ENCODE measurements at places on chromosomes 7 and 10.

DNA sequence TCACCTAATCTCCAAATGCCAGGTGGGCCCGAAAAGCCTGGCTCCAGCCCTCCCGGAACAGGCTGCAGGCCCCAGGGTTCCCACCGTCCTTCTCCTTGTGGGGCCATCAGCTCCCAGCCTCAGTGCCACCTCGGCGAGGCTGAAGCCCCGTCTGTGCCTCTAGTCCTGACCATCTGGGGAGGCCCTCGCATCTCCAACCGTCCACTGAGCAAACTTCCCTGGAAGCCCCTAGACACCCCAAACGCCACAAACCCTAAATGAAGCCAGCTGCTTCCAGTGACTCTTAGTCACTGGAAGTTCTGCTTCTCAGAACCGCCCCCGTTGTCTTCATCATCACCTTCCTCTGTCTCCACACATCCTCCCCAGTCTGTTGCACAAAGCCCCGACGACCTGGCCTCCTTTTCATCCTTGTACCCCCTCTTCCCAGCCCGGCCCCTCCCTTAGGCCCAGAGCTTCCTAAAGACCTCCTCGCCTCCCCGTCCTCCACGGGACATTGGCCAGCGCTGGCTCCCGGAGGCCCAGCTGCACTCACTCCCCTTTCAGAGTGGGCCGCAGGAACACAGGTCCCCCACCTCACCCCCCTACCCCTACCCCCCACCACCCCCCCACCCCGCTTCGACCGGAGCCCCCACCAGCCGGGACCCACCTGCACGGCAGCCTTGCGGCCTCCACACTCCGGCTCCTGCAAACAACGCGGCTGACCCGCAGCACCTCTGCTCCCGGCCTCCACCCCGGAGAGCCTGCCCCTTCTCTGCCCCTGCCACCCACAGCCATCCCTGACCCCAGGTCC, 1.1 kb upstream of the DIP2C start:
- no peak for ATAC-seq

GRCh38 chr10:131858583-131859340, 42.0 kb upstream of the PPP2R2D start:
- no peak for ATAC-seq

DNA sequence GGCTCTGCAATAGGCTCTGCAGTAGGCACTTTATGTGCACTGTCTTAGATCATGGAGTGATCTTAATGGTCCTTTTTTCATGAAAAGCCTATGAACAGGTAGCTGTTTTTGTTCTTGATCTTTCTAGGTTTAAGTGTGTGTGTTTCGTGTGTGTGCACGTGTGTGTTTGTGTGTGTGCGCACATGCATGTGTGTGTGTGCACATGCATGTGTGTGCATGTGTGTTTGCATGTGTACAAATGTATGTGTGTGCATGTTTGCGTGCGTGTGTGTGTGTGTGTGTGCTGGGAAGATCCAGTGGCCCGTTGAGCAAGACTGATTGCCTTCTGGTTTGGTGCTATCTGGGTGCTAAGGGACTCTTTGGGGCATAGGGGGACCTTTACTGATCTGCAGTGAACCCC, 334.8 kb downstream of the GLRX3 start:
- no peak for ATAC-seq

GRCh38 chr10:63478564-63478963, 12.8 kb upstream of the JMJD1C start:
- no peak for ATAC-seq

DNA sequence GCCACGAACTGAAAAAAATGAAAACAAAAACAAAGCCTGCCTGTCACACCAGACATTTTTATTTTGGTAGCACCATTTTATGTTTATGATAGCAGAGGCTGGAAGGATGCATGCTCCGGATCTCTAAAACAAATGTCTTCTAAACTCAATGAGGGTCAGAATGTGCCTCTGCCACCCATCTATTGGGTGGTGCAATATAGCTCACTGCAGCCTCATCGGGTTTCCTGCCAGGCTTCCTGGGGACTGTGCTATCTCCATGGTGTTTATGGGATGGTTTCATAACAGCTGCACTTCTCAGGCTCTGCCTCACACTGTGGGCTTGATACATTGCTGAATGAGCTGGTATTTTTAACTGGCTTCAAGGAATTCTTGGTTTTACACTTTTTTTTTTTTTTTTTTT, 94.4 kb downstream of the ITIH5 start:
- peak; percentile 51 for ATAC-seq

- ATAC-seq = peak; percentile 62
Measured at GRCh38 chr10:97596101-97597082, 6.9 kb downstream of the C10orf62 start.

- ATAC-seq = no peak
Measured at GRCh38 chr10:103044942-103045489, 126.9 kb downstream of the CNNM2 start.

DNA sequence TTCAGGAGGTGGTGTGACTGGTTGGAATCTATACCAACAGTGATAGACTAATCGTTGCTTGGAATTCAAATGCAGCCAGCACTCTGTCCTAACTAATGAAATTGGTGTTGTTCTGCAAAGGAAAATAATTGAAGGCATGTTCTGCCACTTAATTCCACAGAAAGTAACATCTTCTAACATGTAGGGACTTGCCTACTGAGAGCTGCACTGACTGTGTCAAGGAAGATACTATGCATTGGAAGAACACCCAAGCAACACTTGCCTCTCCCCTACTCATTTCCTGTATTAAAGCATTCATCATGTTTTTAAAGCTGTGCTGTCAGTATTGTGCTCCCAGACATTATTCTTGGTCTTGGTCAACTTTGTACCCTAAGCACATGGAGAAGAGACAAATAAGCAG, 2.7 kb upstream of the CYP3A7 start:
- ATAC-seq = peak; percentile 88

DNA sequence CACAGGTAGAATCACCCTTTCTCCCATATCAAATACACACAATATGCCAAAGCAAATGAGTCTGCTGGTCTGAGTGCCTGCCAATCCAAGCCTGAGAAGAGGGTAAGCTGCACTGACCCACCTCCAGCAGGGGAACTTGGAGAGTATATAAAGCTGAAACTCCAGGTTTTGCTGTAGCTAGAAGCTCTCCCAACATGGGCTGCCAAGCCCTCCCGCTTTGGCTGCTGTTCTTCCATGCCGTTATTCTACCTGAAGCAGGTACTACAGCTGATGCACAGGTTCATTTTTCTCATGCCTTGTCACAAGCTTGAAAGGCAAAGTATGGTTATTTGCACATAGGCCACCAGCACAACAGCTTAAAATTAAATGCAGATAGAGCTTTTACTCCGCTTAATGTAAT, 21.5 kb upstream of the C10orf120 start:
- no peak for ATAC-seq

- ATAC-seq = no peak
Measured at GRCh38 chr7:3895341-3896116, 594.5 kb downstream of the SDK1 start.

- peak; percentile 53 for ATAC-seq
Measured at GRCh38 chr7:29126804-29127203, 19.5 kb downstream of the CPVL start.

GRCh38 chr7:139023076-139023475, 12.8 kb downstream of the ZC3HAV1L start:
- ATAC-seq = no peak

- no peak for ATAC-seq
Measured at GRCh38 chr10:25852364-25852941, 81.6 kb upstream of the MYO3A start.

- ATAC-seq = no peak
Measured at GRCh38 chr7:37690206-37690605, 6.6 kb downstream of the GPR141 start.

- no peak for ATAC-seq
Measured at GRCh38 chr10:126058104-126058503, 161.7 kb downstream of the FANK1 start.

DNA sequence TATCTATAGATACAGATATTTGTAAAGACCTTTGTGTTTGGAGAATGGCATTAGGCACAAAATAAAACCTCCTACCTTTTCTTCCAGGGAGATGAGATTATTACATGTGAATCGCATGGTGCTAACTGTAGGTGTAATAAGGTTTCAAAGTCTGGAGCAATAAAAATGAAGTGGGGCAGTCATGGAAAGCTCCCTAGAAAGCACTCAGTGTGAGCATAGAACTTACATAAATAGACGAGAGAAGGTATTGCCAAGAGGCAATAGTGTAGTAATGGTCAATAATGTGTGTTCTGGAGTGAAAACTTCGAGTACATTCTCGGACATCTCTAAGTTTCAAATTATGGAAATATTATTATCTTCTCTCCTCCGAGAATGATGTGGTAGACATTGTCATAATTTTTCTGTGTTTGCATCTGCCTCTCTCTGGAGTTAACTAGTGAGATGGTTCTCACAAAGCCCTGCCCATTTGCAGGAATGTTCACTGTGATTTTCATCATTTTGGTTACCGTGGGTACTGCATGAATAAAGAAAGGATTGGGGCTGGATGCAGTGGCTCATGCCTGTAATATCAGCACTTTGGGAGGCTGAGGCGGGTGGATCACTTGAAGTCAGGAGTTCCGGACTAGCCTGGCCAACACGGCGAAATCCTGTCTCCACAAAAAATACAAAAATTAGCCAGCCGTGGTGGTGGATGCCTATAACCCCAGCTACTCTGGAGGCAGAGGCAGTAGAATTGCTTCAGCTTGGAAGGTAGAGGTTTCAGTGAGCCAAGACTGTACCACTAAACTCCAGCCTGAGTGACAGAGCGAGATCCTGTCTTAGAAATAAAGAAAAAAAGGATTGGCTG, 10.6 kb downstream of the VIM start:
- ATAC-seq = no peak

DNA sequence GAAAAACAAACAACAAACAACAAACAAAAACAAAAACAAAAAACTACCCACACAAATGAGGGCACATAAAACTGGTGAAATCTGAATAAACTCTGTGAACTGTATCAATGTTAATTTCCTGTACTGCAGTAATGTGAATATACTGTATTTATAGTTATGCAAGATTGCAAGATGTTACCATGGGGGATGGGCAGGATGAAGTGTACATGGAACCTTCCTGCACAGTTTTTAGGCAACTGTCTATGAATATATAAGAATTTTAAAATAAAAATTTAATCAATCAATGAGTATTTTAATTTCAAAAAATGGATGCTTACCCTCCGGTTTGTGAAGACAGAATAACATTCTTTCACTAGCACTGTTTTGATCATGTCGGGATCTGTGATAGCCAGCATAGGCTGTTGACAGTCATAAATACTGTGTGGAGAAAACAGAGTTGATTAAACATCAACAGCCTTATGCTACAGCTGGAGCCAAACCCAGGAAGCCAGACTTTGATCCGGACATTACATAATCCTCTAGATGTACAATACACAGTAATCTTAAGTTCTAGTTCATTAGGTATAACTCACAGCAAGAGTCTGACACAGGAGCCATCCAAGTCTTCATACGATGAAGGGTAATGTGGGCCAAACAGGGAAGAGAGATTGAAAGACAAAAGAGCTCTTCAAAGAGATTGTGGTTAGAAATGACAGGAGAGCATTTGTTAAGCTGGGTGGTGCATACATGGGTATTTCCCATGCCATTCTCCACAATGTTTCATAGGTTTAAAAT, 14.8 kb downstream of the CYP3A7 start:
- ATAC-seq = peak; percentile 71

- ATAC-seq = no peak
Measured at GRCh38 chr7:105257338-105257737, 131.4 kb downstream of the SRPK2 start.

GRCh38 chr10:48541144-48541795, 63.6 kb downstream of the ARHGAP22 start:
- ATAC-seq = no peak

DNA sequence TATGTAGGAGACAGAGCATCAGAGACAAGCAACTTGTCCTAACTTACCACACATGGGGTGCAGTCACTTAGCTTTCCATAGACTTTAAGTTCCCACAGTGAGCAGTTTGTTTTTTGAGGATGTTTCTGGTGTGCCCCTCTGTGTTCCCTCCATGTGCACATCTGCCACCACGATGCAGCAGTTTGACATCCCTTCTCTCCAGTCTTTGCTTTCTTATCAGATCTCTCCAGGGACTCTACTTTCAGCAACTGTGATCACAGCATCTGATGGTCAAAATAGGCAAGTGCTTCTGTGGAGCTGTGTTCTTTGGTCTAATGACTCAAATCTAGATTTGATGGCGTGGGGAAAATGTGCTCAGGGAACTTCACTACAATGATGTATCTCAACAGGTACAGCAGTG, 96.5 kb upstream of the NAMPT start:
- no peak for ATAC-seq

DNA sequence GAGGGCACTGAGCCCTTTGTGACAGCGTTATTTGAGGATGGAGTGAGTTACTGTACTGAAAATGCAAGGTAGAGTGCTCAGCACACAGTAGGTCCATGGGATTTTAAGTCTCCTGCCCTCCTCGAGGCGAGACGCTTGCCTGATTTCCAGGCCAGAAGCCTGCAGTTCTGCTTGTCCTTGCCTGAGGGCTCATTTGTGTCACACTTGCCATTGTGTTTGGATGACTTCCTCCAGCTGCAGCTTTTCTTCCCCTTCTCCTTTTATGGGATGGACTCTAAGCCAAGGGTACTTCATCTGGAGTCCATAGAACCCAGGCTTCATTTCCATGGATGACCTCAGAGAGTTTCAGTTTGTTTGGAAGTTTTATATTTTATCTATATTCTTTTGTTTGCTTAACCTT, 304.2 kb upstream of the BMPER start:
- no peak for ATAC-seq

- no peak for ATAC-seq
Measured at GRCh38 chr7:12127455-12127854, 83.6 kb upstream of the TMEM106B start.

GRCh38 chr10:62584731-62585130, 210.6 kb downstream of the ZNF365 start:
- no peak for ATAC-seq

DNA sequence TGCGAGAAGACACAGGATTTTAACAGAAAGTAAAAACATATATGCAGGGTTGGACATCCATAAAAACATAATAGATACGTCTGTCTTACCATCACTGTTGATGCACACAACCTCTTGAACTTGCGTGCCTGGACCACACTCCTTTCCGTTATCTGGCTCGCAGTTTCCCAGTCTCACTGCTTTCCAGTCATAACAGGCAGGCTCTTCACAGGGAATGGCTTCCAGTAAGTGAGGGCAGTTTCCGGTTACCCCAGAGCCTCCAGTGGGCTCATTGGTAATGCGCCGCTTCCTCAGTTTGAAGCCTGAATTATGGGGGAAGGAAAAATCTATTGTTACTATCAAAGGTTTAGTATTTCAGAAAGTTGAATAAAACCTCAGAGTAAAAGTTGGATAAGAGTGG, 290.7 kb downstream of the THSD7A start:
- no peak for ATAC-seq

- no peak for ATAC-seq
Measured at GRCh38 chr7:83161186-83161585, 1.5 kb downstream of the PCLO start.

DNA sequence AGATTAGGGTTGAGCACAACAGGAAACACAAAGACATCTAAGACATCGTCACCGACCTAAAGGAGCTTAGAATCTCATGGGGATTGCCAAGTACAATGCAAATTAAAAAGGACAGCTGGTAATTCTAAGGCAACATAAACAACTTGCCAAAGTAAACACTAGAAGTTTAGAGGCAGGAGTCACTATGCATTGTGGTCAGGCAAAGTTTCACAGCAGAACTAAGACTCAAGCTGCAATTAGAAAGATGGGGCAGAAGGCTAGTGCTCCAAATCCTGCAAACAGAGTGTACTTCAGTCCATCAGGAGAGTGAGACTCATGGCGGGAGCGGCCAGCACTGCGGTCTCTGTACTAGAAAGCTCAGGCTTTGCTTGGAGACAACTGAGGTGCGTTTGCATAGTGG, 52.7 kb downstream of the HIPK2 start:
- ATAC-seq = peak; percentile 26

Data from esophagus mucosa (tissue), 1 donor.